GM03348 (cell line): ENCODE measurements at places on chromosomes 5 and 9.

- DNase-seq = peak; percentile 86
Observed at GRCh38 chr9:69376651-69377050, 51.6 kb downstream of the ENTREP1 start.

DNA sequence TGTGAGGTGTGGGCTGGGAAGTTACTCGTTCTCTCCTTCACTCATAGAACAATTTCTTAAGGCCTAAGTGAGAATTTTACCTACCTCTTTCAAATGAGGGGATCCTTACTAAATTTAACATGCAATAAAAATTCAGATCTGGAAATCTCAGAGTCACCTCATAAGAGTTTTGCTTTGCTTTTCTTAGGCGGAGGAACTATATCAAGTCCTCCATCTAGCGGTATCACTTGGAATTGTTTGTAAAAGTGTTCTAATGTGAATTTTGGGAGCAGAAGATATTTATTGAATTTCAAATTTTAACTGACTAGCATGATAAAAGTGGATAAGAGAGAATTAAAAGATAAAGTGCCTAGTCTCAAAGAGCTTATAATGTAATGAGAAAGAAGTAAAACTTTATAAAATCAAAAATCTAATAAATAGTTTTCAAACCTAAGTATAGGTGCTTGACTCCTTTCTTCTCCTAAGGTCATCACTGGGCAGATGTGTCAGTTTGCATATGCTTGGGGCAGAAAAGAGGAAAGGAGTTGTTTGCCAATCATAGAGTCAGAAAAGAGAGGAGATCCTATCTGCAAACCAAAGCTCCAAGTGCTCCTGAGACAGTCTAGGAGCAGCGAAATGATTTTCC is 145.7 kb upstream of the DAB2 start:
- peak; percentile 55 for DNase-seq

GRCh38 chr5:111945535-111945934 is 188.5 kb upstream of the NREP start:
- no peak for DNase-seq

- DNase-seq = no peak
Observed at GRCh38 chr5:89570557-89570956, 687.6 kb upstream of the MEF2C start.

- no peak for DNase-seq
Observed at GRCh38 chr5:123571927-123572326, 60.0 kb downstream of the CSNK1G3 start.

DNA sequence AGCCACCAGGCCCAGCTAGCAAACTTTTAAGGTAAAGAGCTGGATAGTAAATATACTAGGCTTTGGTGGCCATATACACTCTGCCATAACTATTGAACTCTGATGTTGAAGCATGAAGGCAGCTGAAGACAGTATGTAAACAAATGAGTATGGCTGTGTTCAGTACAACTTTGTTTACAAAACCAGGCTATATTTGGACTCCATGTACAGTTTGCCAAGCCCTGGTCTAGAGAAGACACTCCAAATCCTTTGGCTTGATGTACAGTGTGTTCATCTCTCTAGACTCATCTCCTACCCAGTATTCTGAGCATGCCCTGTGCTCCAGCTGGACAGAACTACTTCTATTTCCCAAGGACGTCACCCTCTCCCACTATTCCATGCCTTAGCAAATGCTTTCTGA is 54.3 kb upstream of the MEGF10 start:
- DNase-seq = no peak

DNA sequence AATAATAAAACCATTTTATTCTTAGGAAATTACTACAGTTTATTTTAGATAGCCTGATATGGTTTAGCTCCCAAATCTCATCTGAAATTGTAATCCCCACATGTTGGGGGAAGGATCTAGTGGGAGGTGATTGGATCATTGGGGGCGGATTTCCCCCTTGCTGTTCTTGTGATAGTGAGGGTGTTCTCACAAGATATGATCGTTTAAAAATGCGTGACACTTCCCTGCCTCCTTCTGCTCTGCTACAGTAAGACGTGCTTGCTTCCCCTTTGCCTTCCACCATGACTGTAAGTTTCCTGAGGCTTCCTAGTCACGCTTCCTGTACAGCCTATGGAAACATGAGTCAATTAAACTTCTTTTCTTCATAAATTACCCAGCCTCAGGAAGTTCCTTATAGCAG is 122.4 kb upstream of the FGF10 start:
- no peak for DNase-seq

- peak; percentile 58 for DNase-seq
Observed at GRCh38 chr9:134375430-134376385, 49.5 kb downstream of the RXRA start.

DNA sequence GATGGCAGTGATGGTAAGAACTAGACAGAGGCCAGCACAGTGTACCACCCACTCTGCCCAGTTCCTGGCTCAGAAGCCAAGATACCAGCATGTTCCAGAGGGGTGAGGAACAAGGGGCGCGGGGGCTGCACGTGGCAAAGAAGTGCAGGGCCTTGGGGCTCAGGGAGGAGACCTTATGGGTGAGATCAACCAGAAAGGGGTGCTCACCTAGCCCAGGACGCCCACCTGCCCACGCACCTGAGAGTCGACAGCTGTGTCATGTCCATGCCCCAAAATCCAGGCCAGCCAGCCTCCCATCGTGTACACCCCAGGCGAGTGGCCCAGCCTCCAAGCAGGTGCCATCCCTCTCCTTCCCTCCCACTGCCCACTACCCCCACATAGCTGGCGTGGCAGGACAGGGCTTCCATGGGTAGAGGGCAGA is 34.9 kb downstream of the BICD2 start:
- no peak for DNase-seq

- no peak for DNase-seq
Observed at GRCh38 chr9:137128862-137129455, 10.0 kb upstream of the GRIN1 start.

- DNase-seq = no peak
Observed at GRCh38 chr9:22065431-22066200, 56.5 kb upstream of the CDKN2B start.

DNA sequence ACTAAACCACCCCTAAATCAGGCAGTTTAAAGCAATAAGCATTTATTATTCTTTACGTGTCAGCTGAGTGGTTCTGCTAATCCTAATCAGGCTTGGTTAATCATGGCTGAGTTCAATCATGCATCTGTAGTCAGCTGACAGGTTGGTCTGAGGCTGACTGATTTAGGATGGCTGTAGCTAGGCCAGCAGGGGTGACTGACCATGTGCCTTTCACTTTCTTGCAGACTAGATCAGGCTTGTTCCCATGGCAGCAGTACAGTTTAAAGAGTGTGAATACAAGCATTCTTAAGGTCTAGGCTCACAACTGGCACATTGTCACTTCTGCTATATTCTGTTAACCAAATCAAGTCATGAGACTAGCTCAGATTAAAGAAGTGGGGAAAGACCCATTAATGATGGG is 16.1 kb upstream of the MPDZ start:
- DNase-seq = no peak

DNA sequence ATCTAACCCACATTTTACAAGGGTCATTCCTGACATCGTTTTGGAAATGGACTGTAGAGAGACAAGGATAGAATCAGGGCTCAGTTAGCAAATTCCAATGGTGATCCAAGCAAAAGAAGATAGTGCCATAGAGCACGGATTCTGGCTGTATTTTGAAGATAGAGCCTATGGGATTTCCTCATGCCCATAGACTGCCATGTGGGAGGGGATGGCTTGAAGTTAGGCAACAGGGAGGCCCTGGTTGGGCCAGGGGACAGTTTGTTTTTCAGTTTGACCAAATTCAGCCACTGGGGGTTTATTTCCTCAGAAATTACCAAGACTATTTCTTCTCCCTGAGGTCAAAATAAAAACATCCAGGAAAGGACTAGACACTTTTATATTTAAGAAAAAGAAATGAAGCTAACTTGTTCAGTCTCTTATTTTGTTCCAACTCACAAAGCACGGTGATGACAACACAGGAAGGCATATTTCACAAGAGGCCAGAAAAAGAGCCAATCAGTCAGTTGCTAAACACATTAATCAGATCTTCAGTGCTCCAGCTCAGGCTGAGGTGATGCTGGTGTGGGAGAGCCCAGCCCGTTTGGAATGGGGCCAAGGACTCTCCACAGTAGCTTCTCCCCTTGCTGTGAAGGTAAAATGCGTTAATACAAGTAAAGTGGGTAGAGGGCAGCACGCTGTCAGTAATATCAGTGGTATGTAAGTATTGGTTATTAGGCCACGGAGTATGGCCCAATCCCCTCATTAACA is 4.4 kb upstream of the DCTN4 start:
- DNase-seq = peak; percentile 64

DNA sequence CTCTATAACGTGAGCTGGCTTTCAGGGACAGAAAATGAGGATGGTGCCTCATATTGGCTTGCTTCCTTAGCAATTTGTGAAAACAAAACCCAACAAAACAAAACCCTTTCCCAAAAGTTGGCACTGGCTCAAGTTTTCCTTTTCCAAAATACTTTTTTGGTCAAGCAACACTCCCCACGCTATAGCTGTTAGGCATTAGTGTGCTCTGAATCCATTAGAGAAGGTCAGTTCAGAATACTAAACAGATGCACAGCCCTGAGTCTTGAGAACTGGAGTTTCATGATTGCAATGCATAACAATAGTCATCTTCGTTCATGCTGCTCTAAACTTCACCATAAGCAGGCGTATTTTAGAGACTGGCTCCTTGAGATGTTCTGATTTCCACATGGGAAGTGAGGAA is 172.0 kb upstream of the KLF9 start:
- no peak for DNase-seq

- DNase-seq = peak; percentile 85
Observed at GRCh38 chr5:67268231-67269021, 71.8 kb upstream of the CD180 start.

DNA sequence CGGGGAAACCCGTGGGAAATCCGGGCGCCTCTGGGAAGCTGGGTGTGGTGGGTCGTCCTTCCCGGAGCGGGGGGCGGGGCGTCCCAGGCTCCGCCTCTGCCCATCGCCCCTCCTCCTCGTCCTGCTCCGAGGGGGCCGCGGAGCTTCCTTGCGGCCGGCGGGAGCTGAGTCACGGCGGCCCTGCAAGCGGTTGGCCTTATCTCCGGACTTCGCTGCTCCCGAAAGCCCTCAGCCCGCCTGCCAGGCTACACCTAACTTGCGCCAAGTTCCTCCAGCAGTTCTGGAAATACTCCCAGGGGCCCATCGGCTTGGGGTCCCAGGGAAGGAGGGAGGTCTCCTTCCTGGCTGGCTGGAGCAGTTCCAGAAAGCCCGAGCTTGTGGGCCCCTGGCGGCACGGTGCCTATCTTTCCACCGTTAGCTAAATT is 54.1 kb upstream of the CDKN2AIPNL start:
- peak; percentile 98 for DNase-seq
